Stimulated activated naive CD8-positive, alpha-beta T cell treated with anti-CD3 and anti-CD28 coated beads, Interleukin-15, amount 100 ng/mL, for 72 hours (primary cell): ENCODE measurements at places on chromosomes 6 and 20.
A peak's percentile ranks its signal among the peaks of the same experiment; 100 is the strongest.

- DNase-seq = no peak
These were observed at the start of gene HNF4A for GRCh38 chr20:44355498-44356352. Gene HNF4A, plus strand, starts transcription at chr20:44355699. Its CDS starts 106 bp downstream, at chr20:44355805.

DNA sequence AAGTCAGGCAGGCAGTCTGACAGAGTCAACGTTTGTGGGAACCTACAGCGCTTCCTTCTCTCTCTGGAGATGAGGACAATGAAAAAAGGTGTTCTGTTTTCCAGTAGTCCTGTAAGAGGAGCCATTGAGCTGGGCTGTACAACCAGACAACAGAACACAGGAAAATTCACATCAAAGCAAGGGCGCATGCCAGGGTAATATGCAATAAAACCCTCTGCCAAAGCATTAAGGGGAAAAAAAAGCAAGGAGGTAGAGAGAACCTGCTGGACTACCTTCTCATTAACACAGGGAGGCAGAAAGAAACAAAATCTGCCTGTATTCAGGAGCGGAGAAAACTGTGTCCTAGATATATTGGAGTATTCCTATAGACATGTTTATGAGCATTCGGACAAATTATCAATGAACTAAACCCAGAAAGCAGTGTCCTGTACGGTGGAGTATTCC is 1.3 kb downstream of the RNF24 start:
- no peak for DNase-seq

GRCh38 chr6:10582774-10583508 is 61.8 kb downstream of the GCNT2 start:
- DNase-seq = no peak

- DNase-seq = no peak
These were observed 22.5 kb upstream of the SRPK1 start for GRCh38 chr6:35943390-35943789.

DNA sequence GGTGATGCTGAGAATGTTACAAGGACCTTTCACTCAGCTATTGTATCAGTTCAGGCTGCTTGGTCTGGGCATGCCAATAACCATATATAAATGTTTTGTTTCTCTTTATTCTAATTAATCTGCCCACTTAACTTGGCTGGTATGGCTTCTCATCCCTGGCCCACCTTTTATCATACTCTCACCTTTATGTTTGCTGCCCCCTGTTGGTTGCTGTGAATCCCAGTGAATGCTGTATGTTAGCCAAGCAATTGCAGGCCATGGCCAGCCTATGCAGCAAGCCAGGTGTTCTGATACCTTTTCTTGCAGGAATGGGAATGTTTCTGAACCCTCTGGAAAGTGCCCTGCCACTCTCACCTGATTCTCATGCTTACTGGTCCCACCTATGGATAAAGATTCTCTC is 54.6 kb downstream of the PCSK2 start:
- DNase-seq = no peak

- DNase-seq = no peak
These were observed 63.6 kb upstream of the NOX3 start for GRCh38 chr6:155519176-155519738.

DNA sequence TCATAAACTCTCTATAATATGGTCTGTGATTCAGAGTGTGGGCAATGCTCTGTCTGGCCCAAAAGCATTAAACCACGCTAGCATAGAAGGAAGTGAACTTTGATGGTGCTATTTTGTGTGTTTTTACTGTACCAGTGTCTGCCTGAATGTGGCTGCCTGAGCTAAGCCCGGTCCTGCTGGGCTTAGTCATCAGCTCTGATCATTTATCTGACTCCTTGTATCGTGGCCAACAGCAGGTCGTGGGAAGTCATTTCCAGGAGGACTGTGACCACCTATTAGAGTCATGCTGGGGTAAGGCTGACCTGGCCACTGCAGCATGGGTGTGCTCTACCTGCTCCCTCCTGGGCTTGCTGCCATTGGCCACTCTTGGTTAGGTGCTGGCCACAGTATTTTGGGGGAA is 239.1 kb upstream of the CEP162 start:
- DNase-seq = no peak

- peak; percentile 54 for DNase-seq
These were observed at the start of gene BEND6 for GRCh38 chr6:56954403-56955170. Gene BEND6, plus strand, starts transcription at chr6:56955107. Its CDS starts 26,704 bp downstream, at chr6:56981811.

- no peak for DNase-seq
These were observed 117.3 kb downstream of the TMEM170B start for GRCh38 chr6:11654876-11655275.
